Bronchial epithelial cell (primary cell): ENCODE measurements at places on chromosomes 16 and 17. TPM values are rescaled to one million over a fixed set of nuclear protein-coding genes. Genes with fewer than 3 reads are reported as not detected.

The MT4 gene
- not detected in 2 replicates for total RNA-seq

The PRAC2 gene
- not detected in 2 replicates for total RNA-seq

The SERPINF2 gene
- 0.79 and 1.5 TPM in 2 replicates for total RNA-seq

The LGALS9B gene
- total RNA-seq, result under 0.01 and 0.26 TPM in 2 replicates

The SLFN14 gene
- not detected in 2 replicates for total RNA-seq

The HSPB9 gene
- not detected in 2 replicates for total RNA-seq

The ZNHIT3 gene
- total RNA-seq, result 30.6 and 33.7 TPM in 2 replicates

The AOC3 gene
- total RNA-seq, result 0.26 TPM in 2 replicates

The B3GNT9 gene
- 8.7 and 11.4 TPM in 2 replicates for total RNA-seq

The SLC52A1 gene
- total RNA-seq, result 0.26 and 0.53 TPM in 2 replicates

The C16orf87 gene
- total RNA-seq, result 5.3 and 7.6 TPM in 2 replicates

The ACSM5 gene
- not detected in 2 replicates for total RNA-seq

The KRTAP9-2 gene
- total RNA-seq, result not detected in 2 replicates

The ORC6 gene
- 1.3 and 1.7 TPM in 2 replicates for total RNA-seq

The CACNG4 gene
- total RNA-seq, result not detected in 2 replicates

The PRKCB gene
- total RNA-seq, result not detected in 2 replicates

The KRTAP2-3 gene
- total RNA-seq, result not detected in 2 replicates

The CNTNAP1 gene
- 0.51 and 0.53 TPM in 2 replicates for total RNA-seq

The MPP2 gene
- 0.13 and 0.26 TPM in 2 replicates for total RNA-seq

The EXOC7 gene
- 41.9 and 49.5 TPM in 2 replicates for total RNA-seq

The CLEC3A gene
- total RNA-seq, result not detected in 2 replicates

The MYH2 gene
- total RNA-seq, result not detected in 2 replicates

The MYH13 gene
- under 0.01 TPM in 1 of 2 replicates, not detected in the other for total RNA-seq

The TMEM204 gene
- total RNA-seq, result under 0.01 TPM in 1 of 2 replicates, not detected in the other

The KRTAP4-5 gene
- total RNA-seq, result not detected in 2 replicates
